ENCODE measurements at places on chromosomes 7 and 10.

DNA sequence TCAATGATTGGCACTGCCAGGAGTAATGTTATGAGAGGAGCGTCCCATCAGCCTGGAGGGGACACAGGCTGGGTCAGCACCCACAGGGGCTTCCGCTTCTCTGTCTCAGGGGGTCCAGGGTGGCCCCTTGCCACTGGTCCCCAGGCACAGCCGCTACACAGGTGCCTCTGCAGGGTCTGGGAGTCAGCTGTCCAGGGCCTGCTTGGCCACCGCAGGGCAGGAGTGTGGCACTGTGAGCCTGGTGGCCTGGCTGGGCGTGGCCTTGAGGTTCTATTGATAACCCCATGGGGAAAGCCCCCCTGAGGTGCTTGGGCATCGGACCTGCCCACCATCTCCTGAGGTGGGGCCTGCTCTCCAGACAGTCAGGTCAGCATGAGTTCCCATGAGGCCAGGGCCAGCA lies 136.6 kb downstream of the LHPP start:
- no peak for DNase-seq

- no peak for DNase-seq
Measured at GRCh38 chr10:68133523-68133922, 24.2 kb downstream of the MYPN start.

DNA sequence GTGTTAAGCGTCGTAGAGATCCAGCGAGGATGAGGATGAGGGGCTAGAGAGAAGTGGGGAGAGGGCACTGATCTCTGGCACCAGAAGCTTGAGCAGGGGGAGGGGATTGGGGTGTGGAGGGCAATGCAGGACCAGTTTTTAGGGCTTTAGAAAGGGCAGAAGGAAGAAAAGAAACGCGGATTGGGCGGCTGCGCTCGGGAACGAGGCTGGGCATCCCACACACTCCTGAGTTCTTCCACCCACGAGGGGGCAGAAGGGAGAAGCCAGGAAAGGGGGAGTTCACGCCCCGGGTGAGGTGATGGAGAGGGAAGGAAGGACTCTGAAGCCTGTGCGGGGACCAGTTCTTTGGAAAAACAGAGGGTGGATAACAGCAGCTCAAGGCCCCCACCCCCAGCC lies 6.1 kb upstream of the VGF start:
- DNase-seq = no peak

- DNase-seq = no peak
Measured at GRCh38 chr10:17001961-17002749, 127.5 kb downstream of the CUBN start.

GRCh38 chr10:71099731-71100361 lies 112.5 kb upstream of the UNC5B start:
- no peak for DNase-seq

DNA sequence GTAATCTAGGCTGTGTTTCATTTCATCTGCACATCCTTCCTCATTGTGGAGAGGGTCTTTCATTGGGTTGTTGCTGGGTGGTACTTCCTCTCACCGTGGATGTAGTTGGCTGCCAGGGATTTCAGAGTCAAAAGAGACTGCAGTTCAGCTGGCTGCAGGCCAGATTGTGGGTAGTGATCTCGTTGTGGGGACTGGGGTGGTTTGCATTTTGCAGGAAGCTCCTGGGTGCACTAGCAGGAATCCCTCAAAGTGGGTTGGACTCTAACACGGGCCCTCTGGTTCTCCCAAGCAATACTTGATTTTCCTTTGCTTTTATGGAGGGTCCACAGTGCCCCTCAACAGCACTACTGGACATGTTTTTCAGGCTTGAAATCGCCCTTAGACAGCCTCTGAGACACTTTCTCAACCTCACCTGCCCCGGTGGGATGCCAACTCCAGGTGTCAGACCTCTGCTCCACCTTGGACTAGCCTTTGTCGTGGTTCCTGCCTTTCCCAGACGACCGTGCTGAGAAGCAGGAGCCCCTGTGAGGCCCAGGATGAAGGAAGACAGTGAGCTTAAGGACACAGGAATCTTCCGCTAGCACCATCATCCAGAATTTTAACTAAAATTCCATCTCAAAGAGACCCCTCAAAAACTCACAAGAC lies 23.9 kb upstream of the ZNF273 start:
- no peak for DNase-seq

- no peak for DNase-seq
Measured at GRCh38 chr10:6035931-6036575, 26.1 kb downstream of the IL2RA start.

DNA sequence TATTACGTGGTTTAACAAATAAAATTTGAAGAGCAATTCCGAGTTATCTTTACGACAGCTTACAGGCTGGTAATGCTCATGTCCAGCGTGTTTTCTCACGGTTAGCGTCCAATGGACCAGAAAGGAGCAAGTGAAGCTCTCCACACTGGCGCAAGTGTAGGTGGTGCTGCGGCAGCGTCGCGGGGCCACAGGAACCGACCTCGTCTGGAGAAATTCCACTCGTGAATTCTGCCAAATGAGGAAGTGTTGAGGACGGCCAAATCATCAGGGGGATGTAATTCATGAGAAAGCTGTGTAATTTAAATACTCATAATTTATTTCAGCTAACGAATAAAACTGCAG lies 350 bp upstream of the ZNF37A start:
- DNase-seq = no peak

- DNase-seq = no peak
Measured at GRCh38 chr7:16847381-16847860, 34.4 kb downstream of the AGR3 start.

- no peak for DNase-seq
Measured at GRCh38 chr7:42548816-42549611, 312.0 kb upstream of the GLI3 start.

DNA sequence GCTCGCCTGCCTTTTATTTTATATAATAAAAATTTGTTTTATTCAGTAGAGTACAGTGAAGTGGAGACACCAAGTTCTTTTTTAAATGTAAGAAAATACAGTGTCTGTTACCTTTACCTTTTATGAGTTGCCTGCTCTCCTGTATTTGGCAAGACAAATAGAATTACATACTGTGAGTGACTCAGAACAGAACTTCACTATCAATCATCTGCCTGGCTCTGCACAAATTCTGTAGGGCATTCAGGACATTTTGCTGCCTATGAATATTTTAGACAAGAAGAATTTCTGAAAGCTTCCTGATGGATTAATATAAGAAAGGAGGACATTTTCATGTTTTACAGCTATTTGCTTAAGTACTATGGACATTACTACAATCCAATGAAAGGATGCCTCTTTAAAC lies 135.4 kb upstream of the PHF14 start:
- DNase-seq = no peak

DNA sequence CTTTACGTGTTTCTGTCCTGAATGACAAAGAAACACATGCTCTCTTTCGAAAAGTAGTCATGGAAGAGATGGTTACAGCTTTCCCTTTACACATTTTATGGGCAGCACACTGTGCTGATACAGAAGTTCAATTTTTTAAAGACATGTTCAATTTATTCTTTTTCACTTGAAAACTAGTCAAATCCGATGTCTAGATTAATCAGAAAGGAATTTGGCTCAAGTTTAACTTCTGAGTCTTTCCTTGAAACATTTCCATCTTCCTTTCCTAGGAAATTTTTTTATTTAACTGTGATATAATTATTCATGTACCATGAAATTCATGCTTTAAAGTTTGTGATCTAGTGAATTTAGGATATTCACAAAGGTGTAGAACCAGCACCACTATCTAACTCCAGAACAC lies 360.1 kb downstream of the TNS3 start:
- no peak for DNase-seq

DNA sequence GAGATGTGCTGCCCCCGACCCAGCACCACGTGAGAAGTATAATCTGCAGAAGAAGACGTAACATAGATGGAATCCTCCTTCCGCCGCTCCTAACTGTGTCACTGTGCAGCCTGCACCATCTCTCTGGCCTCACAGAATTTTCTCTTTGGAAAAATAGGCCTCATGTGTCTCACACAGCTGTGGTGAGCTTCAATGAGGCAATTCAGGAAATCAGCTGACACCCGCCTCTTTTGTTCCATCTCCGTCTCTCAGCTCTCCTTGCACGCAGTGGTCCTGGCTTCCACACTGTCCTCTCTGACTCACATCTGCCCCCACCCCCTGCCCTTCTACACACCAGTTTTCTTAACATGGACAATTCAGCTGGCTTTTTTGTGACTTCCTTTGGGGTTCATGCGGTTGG lies 7.2 kb downstream of the C10orf90 start:
- DNase-seq = peak; percentile 58

DNA sequence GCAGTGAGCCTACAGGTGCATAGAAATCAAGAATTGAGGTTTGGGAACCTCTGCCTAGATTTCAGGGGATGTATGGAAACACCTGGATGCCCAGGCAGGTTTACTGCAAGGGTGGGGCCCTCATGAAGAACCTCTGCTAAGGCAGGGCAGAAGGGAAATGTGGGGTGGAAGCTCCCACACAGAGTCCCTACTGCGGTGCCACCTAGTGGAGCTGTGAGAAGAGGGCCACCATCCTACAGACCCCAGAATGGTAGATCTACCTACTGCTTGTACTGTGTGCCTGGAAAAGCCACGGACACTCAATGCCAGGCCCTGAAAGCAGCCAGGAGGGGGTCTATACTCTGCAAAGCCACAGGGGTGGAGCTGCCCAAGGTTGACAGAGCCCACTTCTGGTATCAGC lies 533.5 kb downstream of the GPAM start:
- DNase-seq = no peak

DNA sequence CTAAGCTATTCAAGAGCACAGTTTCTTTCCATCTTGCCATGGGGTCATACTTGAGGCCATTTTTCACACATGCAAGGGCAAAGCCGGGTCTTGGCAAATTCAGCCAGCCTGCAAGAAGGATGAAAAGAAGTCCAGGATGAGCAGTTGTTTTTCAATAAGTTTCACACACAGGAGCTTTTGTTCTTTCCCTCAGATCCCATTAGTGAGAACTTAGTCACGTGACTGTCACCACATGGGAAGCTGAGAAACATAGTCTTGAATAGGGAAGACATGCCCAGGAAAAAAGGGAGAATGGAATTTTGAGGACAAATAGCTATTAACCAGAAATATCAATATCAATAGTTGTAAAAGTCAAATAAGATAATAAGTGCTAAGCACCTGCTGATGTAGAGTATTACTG lies 137.7 kb downstream of the AHR start:
- DNase-seq = no peak

- no peak for DNase-seq
Measured at GRCh38 chr7:150972741-150973140, 5.4 kb downstream of the KCNH2 start.

- no peak for DNase-seq
Measured at GRCh38 chr7:17463511-17464085, 165.1 kb downstream of the AHR start.

GRCh38 chr10:86260564-86260963 lies 106.0 kb downstream of the GRID1 start:
- DNase-seq = no peak

GRCh38 chr10:7513936-7514335 lies 103.1 kb upstream of the SFMBT2 start:
- DNase-seq = no peak

DNA sequence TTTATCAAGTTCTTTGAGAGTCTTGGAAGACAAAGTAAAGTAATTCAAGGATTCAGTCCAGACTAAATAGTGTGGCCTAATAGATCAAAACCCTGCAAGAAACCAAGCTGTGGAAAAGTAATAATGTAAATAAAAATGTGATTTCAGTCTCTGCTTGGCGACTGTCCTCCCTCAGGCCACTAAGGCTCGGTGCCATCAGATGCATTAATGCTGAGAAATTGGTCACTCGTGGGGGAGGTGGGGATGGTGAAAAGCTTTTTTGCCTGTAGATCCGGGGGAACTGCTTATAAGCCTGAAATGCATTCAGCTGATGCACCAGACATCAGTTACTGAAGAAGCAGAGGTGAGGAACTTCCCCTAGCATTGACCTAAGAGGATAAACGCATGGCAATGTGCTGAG lies 182.6 kb upstream of the TBX20 start:
- no peak for DNase-seq

DNA sequence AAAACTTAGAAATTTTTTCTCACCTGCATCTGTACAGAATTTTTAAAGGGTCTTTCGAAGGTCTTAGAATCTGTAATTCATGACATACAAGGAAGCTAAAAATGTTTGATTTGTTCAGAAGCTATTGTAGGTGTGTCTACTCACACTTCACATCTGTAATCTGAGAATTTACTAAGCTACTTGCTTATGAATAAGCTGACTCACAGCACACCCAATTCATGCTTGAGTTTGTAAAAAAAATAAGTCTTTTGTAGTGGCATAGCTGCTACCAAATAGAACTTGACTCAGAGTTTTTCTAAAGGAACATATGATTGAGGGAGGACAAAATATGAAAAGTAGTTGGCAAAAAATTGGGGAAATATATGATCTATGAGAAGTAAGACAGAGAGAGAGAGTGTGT lies 12.7 kb upstream of the AGR2 start:
- no peak for DNase-seq

- no peak for DNase-seq
Measured at GRCh38 chr7:137981668-137982067, 20.2 kb downstream of the CREB3L2 start.

DNA sequence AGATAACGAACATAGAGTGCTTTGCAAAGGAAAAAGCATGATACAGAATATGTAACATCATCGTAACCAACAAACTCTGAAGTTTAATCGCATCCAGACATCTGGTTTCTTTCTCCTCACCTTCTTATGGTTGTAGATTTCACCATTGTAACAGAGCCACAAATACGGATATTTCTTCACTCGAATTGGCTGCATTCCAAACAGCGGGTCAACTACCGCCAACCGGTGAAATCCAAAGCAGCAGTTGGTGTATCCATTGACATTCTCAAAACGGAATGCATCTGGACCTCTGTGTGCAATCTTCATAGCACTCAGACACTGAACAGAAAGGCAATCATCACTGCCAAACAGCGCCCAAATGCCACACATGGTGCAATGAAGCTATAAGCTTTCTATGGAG lies 3.4 kb downstream of the ASNS start:
- no peak for DNase-seq

DNA sequence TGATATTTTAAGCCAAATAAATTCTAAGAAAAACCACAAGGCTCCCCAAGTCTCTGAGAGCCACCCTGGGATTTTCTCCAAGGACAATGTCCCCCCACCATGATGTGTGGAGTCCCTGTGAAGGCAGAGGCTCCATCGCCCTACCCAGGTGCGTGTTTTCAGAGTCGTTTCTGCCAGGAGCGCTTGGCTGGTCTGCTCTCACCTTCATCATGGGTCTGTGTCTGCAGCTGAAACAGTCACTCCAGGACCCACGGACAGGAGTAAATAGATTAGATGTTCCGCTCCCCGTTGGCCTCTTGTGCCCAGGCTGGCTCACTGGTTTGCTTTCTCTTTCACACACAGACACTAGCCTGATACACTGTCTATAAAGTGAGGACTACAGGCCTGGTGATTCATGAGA lies 217.5 kb downstream of the SFMBT2 start:
- DNase-seq = no peak

- no peak for DNase-seq
Measured at GRCh38 chr10:48333856-48334255, 27.4 kb downstream of the MAPK8 start.

DNA sequence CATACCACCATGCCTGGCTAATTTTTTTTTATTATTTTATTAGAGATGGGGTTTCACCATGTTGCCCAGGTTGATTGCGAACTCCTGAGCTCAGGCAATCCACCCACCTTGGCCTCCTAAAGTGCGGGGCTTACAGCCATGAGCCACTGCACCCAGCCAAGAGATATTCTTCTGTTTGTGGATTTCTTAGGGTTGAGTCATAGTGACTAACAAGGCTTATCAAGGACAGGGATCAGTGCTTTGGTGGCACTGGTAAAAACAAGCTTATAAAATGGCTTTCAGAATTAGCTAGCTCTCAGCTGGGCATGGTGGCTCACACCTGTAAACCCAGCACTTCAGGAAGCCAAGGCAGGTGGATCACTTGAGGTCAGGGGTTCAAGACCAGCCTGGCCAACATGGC lies 122.4 kb downstream of the ZNF248 start:
- no peak for DNase-seq
